ENCODE measurements at places on chromosomes 7 and 10. TPM values are rescaled to one million over a fixed set of nuclear protein-coding genes. Genes with fewer than 3 reads are reported as not detected.
A peak's percentile ranks its signal among the peaks of the same experiment; 100 is the strongest.

DNA sequence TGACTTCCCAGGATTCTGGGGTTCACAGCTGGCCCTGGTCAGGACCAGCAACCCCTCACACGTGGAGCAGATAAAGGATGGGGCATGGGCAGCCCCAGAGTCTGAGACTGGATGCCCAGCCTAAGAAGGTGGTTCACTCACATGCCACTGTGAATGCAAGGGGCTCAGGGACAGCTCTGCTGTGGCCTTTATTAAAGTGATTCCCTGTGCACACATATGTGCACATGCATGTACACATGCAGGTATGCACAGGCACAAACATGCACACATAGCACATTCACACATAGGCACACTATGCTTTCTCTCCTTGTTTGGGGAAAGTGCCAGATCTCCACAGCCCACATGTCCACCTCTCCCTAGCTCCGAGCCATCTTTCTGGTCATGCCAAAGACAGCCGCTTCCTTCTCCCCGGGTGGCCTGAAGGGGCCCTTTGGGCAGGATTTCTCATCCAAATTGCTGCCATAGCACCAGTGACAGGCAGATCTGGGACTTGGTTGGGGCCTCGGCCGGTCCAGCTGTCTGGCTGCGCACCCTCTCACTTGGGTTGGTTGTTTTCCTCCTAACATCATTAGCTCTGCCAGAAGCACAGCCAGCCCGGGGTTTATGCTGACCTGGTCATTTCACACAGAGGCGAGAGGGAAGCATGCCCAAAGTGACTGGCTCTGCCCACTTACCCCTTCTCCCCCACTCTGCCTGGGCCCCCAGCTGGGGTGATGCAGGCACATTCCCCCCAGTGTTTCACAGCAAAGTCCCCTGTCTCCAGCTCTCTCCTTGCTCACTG lies 1.4 kb downstream of the GCK start:
- DNase-seq = no peak

GRCh38 chr10:8768852-8769251 lies 714.4 kb downstream of the GATA3 start:
- DNase-seq = no peak

- no peak for DNase-seq
Observed at GRCh38 chr7:494259-494687, 25.4 kb downstream of the PDGFA start.

- no peak for DNase-seq
Observed at GRCh38 chr7:80923211-80923612, 4.4 kb upstream of the SEMA3C start.

DNA sequence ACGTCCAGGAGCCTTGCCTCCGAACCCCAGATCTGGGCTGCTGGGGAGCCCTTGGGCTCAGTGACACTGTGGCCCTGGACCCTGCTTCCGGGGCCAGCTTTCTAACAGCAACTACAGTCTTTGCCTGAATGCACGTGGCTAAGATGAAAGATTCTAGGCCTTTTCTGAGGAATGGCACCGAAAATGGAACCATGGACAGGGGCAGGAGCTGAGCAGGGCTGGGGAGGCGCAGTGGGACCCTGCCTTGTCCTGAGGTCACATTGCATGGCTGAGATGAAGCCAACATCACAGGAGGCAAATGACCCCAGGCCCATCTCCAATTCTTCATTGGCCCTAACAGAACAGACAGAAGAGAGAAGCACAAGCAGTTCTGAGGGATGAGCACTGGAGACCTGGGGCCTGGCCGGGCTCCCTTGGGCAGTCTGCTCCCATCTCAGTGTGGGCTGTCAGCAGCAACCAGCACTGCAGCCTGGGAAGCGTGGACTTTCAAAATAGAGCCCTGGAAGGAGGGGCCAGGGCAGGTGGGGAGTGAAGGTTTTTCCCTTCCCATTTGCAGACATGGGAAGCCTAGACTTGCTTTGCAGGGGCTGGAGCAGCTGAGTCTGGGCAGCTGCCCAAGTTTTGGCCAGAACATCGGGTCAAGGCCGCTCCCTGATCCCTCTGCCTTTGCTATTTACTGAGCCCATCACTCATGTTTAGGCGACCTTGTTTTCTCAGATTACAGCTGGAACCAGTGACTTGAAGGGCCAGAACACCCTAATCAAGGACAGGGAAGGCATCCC lies 114.4 kb upstream of the TCERG1L start:
- no peak for DNase-seq

GRCh38 chr7:28037220-28038010 lies 143.2 kb downstream of the JAZF1 start:
- DNase-seq = peak; percentile 100

DNA sequence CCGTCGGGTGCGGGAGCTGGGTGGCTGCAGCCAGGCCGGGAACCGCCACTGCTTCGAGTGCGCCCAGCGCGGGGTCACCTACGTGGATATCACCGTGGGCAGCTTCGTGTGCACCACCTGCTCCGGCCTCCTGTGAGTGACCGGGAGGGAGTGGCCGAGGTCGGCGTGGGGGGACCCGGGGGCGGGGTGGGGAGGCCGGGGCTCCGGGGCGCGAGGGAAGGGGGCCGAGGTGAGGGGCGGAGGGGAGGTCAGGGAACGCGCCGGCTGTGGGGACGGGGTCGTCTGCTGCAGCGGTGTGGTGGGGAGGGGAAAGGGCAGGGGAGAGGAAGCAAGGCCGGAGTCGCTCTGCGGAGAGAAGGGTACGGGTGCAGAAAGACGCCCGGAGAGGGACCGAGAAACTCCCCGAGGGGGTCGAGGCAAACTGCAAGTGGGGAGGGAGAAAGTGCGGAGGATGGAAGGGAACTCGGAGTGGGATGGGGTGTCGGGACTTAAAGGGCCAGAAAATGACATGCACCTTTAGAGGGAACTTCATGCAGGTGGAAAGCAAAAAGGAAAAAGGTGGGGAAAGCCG lies 518 bp downstream of the AGFG2 start:
- no peak for DNase-seq

ASB10 gene
- not detected for total RNA-seq

ARHGAP22 gene
- total RNA-seq = 4.0 TPM

FRAT2 gene
- 11.0 TPM for total RNA-seq

CABCOCO1 gene
- not detected for total RNA-seq

SLC13A1 gene
- not detected for total RNA-seq

C10orf90 gene
- 0.59 TPM for total RNA-seq

GPR26 gene
- total RNA-seq = not detected
